Progenitor cell of endocrine pancreas (in vitro differentiated cells): ENCODE measurements at places on chromosomes 5 and 9. TPM values are rescaled to one million over a fixed set of nuclear protein-coding genes. Genes with fewer than 3 reads are reported as not detected.

The CRHBP gene
- total RNA-seq, result 1.1 and 2.2 TPM in 2 replicates

DNA sequence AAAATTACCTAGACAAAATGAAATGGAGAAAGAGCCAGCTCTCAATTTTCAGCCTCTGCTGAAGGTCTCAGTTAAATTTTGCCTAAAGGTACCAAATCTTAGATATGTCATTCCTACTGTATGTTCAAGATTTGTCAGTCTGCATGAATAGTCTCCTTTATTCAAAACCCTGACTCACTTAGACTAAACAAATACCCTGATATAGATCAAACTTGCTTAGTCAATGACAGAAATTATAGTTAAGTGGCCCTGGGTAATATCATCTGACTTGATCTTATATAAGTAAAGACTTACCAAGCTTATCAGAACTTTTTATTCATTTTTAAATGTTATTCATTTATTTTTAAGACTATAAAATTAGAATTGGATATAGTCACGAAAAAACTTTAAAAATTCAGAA lies 12.2 kb downstream of the MEGF9 start:
- DNase-seq, result no peak

DNA sequence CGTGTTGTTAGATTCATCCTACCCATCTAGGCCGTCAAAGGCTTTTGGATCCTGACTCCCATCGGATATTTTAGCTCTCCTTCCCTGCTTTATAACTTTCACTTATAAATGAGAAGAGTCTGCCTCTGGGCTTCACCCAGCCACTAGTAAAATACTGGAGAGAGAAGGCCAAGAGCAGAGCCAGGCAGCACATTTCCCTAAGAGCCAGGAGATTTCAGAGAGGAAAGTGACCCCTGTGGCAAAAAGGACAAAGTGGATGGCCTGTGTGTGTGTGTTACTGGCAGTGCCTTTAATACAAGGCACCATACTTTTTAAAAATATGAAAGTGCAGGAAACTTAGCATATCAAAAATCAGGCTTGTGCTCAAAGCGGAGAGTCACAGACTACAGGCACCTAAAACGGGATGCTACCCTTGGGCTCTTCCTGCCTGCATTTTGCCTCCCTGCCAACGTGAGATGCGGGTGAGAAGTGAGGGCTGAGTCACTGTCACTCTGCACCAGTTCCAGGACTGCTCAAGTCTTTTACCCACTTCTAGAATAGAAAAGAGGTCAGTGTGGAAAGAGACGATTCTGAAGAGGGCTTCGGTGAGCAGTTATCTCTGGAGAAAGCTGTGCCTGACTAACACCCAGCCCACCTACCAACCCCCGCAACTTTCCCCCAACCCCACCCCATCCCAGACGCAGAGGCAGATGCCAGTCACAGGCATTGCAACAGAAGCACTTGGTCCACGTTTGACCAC lies 15.9 kb downstream of the NFIL3 start:
- DNase-seq, result no peak

DNA sequence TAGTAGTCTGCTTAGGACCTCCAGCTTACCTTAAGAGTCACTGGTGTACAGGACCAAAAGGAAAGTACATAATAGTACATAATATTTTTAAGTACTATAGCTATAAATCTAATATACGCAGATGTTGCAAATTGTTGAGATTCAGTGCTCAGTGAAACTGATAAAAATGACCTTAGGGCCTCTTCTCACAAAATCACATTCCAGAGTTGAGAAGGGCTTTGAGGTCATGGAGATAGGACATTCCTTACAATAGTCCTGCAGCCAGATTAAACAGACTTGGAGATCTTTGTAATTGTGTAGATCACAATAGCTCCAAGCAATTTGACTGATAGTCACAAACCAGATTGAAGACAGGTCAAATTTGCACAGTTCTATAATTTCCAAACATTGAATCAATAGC lies 37.7 kb upstream of the PCSK1 start:
- no peak for DNase-seq

DNA sequence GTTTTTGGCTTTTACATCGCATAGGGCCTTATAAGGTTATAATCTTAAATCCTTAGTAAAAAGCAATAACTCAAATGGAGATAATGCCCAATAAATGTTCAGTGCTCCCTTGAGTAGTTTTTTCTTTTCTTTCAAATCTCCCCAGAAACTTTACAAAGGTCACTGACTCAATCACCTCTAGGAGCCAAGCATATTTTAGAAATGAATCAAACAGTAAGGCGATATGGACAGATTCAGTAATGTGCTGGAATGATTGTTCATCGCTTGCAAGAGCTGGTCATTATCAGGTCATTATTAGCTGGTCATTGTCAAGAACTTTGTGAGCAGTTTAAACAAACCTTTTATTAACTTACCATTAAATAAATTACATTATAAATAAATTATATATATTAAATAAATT lies 130.4 kb upstream of the SLIT3 start:
- DNase-seq, result no peak

The ACOT12 gene
- total RNA-seq, result not detected in 2 replicates

DNA sequence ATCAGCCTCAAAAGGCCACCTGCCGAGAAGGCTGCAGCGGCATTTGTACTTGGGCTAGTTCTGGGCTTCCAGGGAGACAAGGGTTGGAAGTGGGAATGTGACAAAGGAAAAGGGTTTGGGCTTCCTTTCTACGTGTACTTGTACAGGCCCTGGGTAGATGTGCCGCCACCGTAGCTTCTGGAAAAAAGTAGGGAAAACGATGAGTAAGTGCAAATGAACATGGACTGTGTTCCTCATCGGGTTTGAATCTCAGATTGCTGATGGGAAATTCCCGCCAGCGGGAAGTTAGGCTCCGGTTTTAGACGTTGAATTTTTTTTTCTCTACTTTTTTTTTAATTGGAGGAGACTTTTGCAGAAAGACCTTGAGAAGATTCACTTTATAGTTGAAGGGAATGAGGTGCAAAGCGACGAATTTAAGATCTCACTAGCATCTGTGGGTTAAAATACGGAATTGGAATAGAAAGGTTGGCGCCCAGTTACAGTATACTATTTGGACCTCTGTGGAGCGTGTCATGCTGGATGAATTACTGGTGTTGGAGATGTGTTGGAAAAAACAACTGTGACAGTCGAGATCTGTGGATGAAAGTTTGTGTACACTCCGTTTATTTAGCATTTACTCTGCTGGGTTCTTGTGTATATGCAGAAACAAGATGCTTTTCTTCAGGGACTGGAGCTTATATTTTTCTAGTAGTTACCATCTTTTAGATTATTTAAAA lies 1.2 kb downstream of the G3BP1 start:
- no peak for DNase-seq

The CYSRT1 gene
- 1.2 and 2.7 TPM in 2 replicates for total RNA-seq

- no peak for DNase-seq
Measured at GRCh38 chr5:80659106-80659505, 4.3 kb upstream of the DHFR start.

DNA sequence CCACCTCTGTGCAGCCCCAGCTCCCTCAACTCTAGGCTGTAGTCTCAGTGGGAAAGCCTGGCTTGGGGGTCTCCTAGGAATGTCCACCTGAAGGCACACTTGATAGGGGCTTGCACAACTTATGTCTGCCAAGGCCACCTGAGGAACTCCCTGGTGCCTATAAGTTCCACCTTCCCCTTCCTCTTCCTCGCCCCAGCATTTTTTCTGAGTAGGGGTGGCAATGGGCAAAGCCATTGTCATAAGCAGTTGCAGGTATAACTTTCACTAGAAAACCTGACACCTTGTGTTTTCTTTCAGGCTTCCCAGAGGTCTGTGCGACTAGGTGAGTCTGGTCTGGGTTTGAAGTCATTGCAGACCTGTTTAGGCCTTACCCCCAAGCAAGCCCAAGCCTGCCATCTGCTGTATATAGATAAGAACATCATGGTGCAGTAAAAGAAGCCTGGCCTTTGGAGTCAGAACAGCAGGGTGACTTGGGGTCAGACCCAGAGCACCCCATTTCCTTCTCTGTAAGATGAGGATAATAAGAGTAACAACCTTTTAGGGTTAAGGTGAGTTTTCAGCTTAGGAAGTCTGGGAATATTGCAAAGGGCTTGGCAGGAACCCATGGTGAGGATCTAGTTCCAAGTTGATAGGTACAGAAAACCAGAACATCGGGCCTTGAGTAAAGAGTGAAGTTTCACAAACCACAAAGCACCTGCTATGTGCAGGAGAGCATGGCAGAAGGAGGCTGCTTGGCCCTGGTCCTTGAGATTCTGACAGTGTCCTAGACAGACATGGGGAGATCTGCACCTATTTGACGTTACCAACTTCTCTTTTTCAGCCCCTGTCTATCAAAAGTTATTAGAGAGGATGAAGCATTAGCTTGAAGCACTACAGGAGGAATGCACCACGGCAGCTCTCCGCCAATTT lies 33.8 kb downstream of the TGFBI start:
- DNase-seq, result no peak

- DNase-seq, result no peak
Measured at GRCh38 chr5:72499090-72499489, 8.1 kb downstream of the ZNF366 start.

The KCNV2 gene
- not detected in 2 replicates for total RNA-seq

The TEX48 gene
- total RNA-seq, result not detected in 2 replicates

The DPYSL3 gene
- 56.0 and 60.4 TPM in 2 replicates for total RNA-seq

DNA sequence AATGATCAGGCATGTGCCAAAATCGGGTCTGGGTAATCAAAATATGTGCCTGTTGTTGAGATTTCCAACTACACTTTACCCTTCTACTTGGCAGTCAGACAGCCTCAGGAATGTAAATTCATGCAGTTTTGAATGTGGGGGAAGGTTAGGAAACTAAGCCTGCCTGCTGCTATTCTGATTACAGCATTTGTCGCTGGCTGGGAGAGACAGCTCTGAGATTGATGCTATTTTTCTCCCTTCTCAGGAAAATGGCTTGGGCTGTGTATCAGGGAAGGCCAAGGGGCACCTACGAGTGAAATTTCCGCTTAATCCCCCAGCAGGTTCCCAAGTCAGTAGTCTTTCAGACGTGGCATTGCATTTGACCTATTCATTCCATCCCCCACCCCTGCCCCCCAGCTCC lies 3.6 kb upstream of the RGS7BP start:
- DNase-seq, result no peak

The PDE8B gene
- total RNA-seq, result 2.6 and 4.0 TPM in 2 replicates

- no peak for DNase-seq
Measured at GRCh38 chr9:101677861-101678260, 60.6 kb downstream of the GRIN3A start.

DNA sequence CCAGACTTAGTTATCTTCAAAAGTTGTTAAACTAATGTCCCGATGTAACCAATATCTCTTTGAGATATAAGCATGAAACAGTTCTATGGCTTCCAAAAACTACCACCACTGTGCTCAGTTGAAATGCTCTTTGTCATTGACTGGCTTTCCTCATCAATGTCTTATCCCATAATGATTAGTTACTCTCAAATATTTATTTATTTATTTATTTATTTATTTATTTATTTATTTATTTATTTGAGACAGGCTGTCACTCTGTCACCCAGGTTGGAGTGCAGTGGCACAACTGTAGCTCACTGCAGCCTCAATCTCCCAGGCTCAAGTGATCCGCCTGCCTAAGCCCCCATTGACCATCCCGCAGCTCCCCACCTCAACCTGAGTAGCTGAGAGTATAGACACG lies 28.0 kb upstream of the MLLT3 start:
- DNase-seq, result no peak

DNA sequence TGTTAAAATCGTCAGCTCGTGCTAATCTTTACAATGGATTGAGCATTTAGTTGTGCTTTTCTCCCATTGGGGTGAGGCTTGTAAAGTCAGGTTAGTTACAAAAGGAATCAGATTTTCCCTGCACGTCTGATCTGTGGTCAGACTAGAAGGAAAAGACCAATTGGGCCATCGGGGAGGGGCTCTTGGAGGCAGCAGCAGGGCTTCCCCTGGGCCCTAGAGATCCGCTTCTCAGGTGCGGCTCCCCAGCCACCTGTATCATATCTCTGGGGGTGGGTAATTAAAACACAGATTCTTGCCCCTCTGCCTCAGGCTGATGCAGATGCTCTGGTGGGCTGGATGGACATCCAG lies 200.3 kb downstream of the HSPA4 start:
- DNase-seq, result no peak

DNA sequence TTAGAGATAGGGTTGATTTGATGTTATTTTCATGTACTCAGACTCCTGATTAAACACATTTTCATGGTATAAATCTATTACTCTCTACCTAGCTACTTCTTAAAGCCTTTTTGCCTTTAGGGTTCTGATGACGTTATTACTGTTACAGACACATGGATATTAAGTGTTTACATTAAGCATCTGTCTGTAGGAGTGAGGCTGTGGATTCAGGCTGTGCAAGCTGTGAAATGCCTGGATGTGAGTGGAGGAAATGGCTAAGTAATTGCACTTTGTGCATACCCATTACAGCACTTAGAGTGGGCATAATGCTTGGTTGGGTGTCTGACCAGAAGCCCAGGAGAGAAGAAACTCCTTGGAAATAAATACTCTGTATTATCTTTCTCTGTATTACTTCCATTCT lies 186.8 kb downstream of the SNX18 start:
- DNase-seq, result no peak

DNA sequence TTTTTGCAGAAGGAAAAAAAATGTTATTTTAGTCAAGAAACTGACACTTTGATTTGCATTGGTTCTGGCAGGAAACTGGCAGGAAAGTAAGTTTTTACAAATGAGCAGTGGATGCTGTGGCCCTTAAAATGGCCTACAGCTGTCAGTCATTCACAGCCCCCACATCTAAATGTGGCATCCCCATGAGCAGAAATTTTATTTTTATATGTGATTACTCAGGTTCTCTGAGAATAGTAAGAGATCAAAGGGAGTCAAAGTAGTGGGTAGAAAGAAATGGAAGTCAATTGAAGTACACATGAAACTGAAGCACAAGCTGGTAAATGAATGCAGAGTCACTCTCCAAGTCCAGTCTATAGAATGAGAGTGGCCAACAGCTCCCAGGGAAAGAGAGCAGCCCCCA lies 80.3 kb downstream of the ENC1 start:
- DNase-seq, result no peak

GRCh38 chr5:137341831-137342230 lies 157.3 kb downstream of the SPOCK1 start:
- DNase-seq, result no peak

The ADAMTS13 gene
- 16.0 and 17.8 TPM in 2 replicates for total RNA-seq

The TOR1A gene
- total RNA-seq, result 33.1 and 39.0 TPM in 2 replicates

- DNase-seq, result peak; percentile 14
Measured at GRCh38 chr5:176446884-176447590, 1.1 kb upstream of the FAF2 start.

- peak; percentile 55 for DNase-seq
Measured at GRCh38 chr9:3181049-3181953, 337.4 kb upstream of the PUM3 start.
